ENCODE measurements at places on chromosomes 16 and 17.

GRCh38 chr16:19853742-19854542 lies 30.7 kb downstream of the GPRC5B start:
- DNase-seq: no peak

DNA sequence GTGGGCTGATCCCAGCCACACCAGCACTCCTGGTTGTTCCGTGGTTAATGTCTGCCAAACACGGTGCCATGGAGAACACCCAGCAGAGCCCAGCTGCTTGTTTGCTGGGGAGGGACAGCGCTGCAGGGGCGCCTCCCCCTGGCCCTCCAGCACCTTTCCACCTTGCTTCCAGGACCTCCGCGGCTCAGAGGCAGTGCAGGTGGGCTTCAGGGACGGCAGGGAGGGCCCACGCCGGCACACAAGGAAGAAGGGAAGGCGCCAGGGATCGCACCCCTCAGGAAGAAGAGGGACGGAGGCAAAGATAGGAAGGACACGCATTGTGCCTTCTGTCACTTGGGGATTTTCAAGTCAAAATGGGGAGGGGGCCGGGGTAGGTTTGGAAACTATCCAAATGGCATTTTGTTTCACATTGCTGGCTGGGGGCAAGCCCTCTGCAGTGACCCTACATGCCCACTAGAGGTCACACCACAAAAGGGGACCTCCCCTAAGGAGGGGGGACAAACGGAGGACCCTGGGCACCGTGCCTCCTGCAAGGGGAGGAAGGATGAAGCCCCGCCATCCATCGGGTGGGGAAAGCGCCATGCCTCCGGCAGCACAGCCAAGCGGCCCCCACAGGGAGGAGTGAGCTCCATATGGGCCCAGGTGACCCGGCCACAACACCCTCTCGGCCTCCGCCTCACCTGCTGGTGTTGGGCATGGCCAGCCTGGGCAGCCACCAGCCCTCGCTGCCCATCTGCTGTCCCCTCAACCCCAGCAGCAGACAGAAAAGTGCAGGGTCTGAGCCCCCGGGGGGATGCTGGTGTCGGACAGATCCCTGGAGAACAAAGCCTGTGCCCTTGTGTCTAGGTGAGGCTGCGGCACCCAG lies 7.5 kb upstream of the C16orf95 start:
- DNase-seq: no peak

- DNase-seq: no peak
These were observed 656.4 kb upstream of the CDH8 start for GRCh38 chr16:62692685-62693084.

GRCh38 chr16:79047337-79047736 lies 553.2 kb downstream of the MAF start:
- no peak for DNase-seq

DNA sequence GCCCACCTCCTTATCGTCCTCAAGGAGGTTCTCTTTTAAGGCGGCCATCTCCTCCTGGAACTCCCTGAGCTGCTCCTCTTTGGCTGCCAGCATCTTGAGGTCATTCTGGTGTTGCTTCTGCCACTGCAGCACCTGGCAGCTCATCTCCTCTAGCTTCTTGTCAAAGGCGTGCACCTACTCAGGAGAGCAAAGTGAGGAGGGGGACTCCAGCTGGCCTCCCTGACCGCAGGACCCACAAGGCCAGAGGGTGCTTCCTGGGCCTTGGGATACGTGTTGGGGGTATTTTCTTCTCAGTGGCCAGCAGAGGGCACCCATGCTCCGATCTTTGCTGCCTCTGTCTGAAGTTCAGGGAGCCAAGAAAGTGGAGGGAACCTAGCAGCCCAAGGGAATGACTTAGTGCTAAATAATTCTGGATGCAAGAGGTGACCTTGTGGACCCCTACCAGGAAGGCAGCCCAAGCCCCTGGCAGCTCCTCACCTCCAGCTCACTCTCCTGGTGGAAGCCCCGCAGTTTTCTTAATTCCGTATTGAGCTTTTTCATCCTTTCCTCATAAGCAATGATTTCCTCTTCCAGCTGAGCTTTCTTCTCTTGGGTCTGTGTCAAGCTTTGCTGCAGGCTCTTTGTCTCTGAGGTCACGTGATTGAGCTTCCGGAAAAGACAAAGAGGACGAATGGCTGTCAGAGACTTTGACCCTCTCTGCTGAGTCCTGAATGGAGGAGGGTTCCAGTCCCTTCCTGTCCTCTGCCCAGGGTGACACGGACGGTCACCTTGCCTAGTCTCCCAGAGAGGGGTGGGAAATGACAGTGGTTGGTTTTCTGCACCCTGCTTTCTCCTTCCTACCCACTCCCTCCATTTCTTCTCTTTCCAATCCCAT lies 31.4 kb downstream of the DHX38 start:
- peak; percentile 72 for DNase-seq

DNA sequence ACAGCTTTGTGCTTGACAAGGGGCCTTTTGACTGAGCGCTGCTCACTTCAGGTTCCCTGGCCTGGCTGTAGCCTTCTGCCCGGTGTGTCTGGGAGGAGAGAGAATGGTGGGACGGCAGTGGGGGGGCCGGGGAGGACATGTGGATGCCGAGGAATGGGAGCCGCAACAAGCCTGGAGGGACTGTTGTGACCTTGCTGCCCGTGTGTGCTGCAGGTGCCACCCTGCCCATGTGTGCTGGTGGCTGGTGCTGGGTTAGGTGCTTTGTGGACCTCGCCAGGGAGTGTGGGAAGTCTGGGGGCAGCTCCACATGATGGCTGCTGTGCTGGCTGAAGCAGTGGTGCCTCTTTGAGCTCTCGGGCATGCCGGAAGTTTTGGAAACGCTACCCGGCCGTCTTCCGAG lies 132.1 kb downstream of the LAT start:
- no peak for DNase-seq

Measured in dermis microvascular lymphatic vessel endothelial cell (primary cell).